Hepatocyte (in vitro differentiated cells): ENCODE measurements at places on chromosomes 6 and 20. TPM values are rescaled to one million over a fixed set of nuclear protein-coding genes. Genes with fewer than 3 reads are reported as not detected.
A peak's percentile ranks its signal among the peaks of the same experiment; 100 is the strongest.

GRCh38 chr6:90375681-90376439, 79.2 kb upstream of the BACH2 start:
- no peaks in the 10 kb centered on the region for H3K27me3 ChIP-seq
- no peaks in the 10 kb centered on the region for H3K4me1 ChIP-seq
- H3K27ac ChIP-seq = no peak overlapping the region
- DNase-seq = no peak

- H3K4me1 ChIP-seq = no peaks in the 10 kb centered on the region
- H3K4me3 ChIP-seq = no peak overlapping the region
- H3K27me3 ChIP-seq = no peaks in the 10 kb centered on the region
- DNase-seq = no peak
Observed at GRCh38 chr6:89209457-89209856, 7.7 kb downstream of the GABRR1 start.

DNA sequence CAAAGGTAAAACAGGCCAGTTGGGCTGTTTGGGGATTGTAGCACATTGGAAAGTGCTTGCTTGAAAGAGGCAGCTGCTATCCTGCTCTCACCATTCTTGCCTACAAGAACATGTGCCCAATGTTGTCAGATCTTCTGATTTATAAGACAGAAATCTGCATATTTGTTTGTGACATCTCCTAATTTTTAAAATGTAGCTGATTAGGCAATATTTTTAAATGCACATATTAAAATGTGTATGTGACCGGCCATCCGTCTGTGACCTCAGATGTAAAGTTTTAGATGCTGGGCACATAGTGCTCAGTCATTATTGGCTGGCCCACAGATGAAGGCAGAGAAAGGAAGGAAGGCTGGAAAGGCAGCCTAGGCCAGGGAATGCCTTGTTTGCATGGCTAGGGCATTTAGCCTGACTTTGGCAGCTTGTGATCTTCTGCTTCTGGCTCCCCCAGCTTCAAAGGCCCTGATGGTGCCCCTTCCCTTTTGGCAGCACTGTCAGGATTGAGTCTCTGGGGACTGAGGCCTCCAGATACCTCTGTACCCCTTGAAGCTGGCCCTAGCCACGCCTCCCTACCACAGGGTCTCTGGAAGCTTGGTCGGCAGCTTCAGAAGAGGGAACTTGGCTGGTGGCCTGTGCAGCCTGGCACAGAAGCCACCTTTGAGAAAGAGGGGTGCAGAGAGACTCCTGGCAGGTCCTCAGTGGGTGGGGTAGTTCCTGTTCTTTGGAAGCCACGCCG, 6.4 kb downstream of the SNPH start:
- H3K4me3 ChIP-seq = no peak overlapping the region
- H3K27ac ChIP-seq = no peak overlapping the region
- no peak for DNase-seq
- H3K27me3 ChIP-seq = no peaks in the 10 kb centered on the region
- no peaks in the 10 kb centered on the region for H3K36me3 ChIP-seq

DNA sequence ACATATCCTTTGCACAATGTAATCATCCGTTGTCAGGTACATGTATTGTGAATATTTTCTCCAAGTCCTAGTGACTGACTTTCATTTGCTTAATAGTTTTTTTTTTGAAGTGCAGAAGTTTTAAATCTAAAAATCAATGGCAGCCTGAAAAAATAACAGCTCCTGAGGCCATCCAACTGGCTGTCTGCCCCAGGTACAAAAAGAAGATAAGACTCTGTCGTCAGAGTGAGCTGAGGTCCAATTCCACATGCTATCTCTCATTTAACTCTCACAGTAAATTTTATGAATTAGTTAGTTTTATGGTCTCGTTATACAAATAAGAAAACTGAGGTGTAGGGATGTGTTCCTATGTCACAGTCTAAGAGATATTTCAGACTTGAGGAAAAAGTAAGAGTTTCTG, 21.0 kb upstream of the SLPI start:
- no peaks in the 10 kb centered on the region for H3K36me3 ChIP-seq
- no peaks in the 10 kb centered on the region for H3K27me3 ChIP-seq
- H3K4me3 ChIP-seq = no peak overlapping the region

- H3K4me3 ChIP-seq = no peak overlapping the region
- peak overlapping the region; percentile 66 for H3K27ac ChIP-seq
Observed at GRCh38 chr6:147141711-147142308, 62.4 kb upstream of the STXBP5 start.

GRCh38 chr6:154981079-154981870, 13.8 kb upstream of the TIAM2 start:
- H3K4me3 ChIP-seq = no peak overlapping the region
- peak overlapping the region; percentile 85 for H3K27ac ChIP-seq
- H3K36me3 ChIP-seq = no peaks in the 10 kb centered on the region
- H3K27me3 ChIP-seq = no peaks in the 10 kb centered on the region
- H3K4me1 ChIP-seq = peaks cover 5% of the 10 kb centered on the region

DNA sequence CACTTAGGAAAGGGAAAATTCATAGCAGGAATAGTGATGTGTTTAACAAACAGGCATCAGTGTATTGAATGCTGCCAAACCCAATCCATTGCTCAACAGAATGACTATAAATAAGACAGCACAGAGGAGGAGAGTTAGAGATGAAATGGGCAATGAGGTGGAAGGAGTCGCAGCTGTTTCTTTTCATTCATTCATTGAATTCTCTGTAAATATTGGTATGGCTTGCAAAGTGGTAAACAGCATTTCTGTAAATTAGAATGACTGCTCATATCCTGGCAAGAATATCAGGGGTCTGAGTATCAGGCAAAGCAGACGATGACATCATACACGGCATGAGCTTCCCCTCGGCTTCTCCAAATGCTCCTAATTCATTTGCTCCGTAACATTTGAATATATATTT, 703.6 kb upstream of the SLC35B3 start:
- no peak for DNase-seq
- no peaks in the 10 kb centered on the region for H3K36me3 ChIP-seq
- H3K27me3 ChIP-seq = no peaks in the 10 kb centered on the region
- H3K27ac ChIP-seq = no peak overlapping the region
- no peaks in the 10 kb centered on the region for H3K4me1 ChIP-seq

GRCh38 chr6:152310371-152310954, 326.7 kb downstream of the SYNE1 start:
- H3K27me3 ChIP-seq = no peaks in the 10 kb centered on the region
- no peak for DNase-seq
- no peaks in the 10 kb centered on the region for H3K36me3 ChIP-seq
- H3K27ac ChIP-seq = no peak overlapping the region
- H3K4me1 ChIP-seq = peaks cover 8% of the 10 kb centered on the region

DNA sequence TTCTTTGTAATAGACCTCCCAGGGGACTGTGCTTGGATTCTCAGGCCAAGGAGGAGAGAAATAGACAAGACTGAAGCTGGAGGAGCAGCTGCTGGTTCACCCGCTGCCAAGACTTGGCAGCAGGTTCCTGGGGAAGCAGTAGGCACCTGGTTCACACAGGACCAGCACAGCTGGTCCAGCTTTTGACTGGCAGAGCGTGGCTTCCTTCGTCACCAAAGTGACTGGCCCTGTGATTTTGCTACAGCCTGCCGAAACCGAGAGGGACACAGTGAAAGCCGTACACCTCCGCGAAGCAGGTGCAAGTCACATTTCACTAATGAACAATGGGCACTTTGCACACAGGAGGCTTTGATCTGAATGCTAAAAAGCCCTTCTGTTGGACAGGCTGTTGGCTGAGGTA, 199.0 kb downstream of the RNF144B start:
- no peak overlapping the region for H3K4me3 ChIP-seq
- no peaks in the 10 kb centered on the region for H3K27me3 ChIP-seq
- no peaks in the 10 kb centered on the region for H3K4me1 ChIP-seq
- no peak for DNase-seq
- H3K27ac ChIP-seq = no peak overlapping the region

GRCh38 chr20:36491901-36492617, 49.3 kb upstream of the MYL9 start:
- H3K4me1 ChIP-seq = no peaks in the 10 kb centered on the region
- no peaks in the 10 kb centered on the region for H3K36me3 ChIP-seq
- no peaks in the 10 kb centered on the region for H3K27me3 ChIP-seq
- H3K27ac ChIP-seq = no peak overlapping the region
- peak; percentile 2 for DNase-seq

- H3K27me3 ChIP-seq = no peaks in the 10 kb centered on the region
- H3K4me1 ChIP-seq = no peaks in the 10 kb centered on the region
- no peak for DNase-seq
- no peak overlapping the region for H3K27ac ChIP-seq
- no peaks in the 10 kb centered on the region for H3K36me3 ChIP-seq
- H3K4me3 ChIP-seq = no peak overlapping the region
Observed at GRCh38 chr20:58639182-58640146, 11.6 kb upstream of the STX16 start.

GRCh38 chr20:53598140-53599043, 4.8 kb upstream of the ZNF217 start:
- no peaks in the 10 kb centered on the region for H3K27me3 ChIP-seq
- H3K4me3 ChIP-seq = no peak overlapping the region
- H3K36me3 ChIP-seq = no peaks in the 10 kb centered on the region
- H3K4me1 ChIP-seq = peaks cover 19% of the 10 kb centered on the region
- H3K27ac ChIP-seq = no peak overlapping the region

GRCh38 chr6:18207949-18208348, 52.7 kb downstream of the KDM1B start:
- no peak overlapping the region for H3K4me3 ChIP-seq
- H3K36me3 ChIP-seq = no peaks in the 10 kb centered on the region
- no peaks in the 10 kb centered on the region for H3K4me1 ChIP-seq
- H3K27me3 ChIP-seq = no peaks in the 10 kb centered on the region
- no peak overlapping the region for H3K27ac ChIP-seq

DNA sequence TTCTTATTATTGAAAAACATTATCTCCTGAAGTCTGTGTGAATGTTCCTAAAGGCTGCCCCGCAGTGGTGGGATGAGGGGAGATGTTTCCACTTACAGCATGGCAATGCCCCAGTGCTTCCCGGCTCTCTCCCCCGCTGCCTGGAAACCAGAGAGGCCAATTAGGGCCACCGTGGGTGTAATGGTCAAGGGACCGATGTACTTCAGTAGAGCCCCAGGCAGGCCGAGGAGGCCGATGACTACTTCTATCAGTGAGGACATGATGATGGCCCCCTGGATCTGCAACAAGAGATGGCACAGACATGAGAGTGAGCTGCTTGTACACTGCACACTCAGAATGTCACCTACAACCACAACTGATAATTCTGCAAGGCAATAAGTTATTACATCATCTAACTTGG, 117.8 kb downstream of the SLC23A2 start:
- H3K4me1 ChIP-seq = no peaks in the 10 kb centered on the region
- no peak overlapping the region for H3K27ac ChIP-seq
- no peaks in the 10 kb centered on the region for H3K36me3 ChIP-seq

DNA sequence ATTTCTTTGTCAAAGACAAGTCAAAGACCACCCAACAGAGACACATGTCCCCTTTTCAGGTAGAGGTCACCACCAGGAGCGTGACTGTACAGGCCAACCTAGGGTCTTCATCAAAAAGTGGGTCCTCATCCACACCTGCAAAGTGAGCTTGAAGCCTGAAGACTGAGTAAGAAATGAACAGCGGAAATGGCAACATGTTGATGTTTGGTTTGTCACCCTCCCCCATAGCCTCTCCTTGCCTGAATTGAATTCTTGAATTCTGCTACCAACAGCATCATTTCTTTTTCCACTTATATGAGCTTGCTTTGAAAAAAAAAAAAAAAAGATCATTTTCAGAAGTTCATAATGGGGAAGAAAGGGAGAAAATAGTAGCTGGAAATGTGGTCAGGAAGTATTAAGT, 104.4 kb downstream of the NFATC2 start:
- no peak overlapping the region for H3K4me3 ChIP-seq
- H3K27me3 ChIP-seq = no peaks in the 10 kb centered on the region
- no peak for DNase-seq
- H3K27ac ChIP-seq = no peak overlapping the region

- H3K4me1 ChIP-seq = peaks cover under 1% of the 10 kb centered on the region
- H3K4me3 ChIP-seq = no peak overlapping the region
- peak overlapping the region; percentile 40 for H3K27ac ChIP-seq
- DNase-seq = no peak
- no peaks in the 10 kb centered on the region for H3K36me3 ChIP-seq
Observed at GRCh38 chr20:43513372-43513930, 6.0 kb downstream of the L3MBTL1 start.

- no peaks in the 10 kb centered on the region for H3K27me3 ChIP-seq
- peaks cover 7% of the 10 kb centered on the region for H3K4me1 ChIP-seq
- H3K36me3 ChIP-seq = no peaks in the 10 kb centered on the region
- DNase-seq = no peak
- H3K27ac ChIP-seq = no peak overlapping the region
Observed at GRCh38 chr6:139824864-139825263, 450.4 kb upstream of the CITED2 start.

- no peaks in the 10 kb centered on the region for H3K4me1 ChIP-seq
- no peaks in the 10 kb centered on the region for H3K27me3 ChIP-seq
- no peak for DNase-seq
- no peaks in the 10 kb centered on the region for H3K36me3 ChIP-seq
- H3K4me3 ChIP-seq = no peak overlapping the region
Observed at GRCh38 chr6:24749297-24749696, 25.4 kb upstream of the GMNN start.

ATP6V1G2 gene
- total RNA-seq = 0.63 and 0.88 TPM in 2 replicates

APOM gene
- 9.3 and 10.4 TPM in 2 replicates for total RNA-seq

GUCA1A gene
- 0.43 and 0.92 TPM in 2 replicates for total RNA-seq

POU5F1 gene
- 1.1 and 2.1 TPM in 2 replicates for total RNA-seq

RIPOR2 gene
- 17.3 and 17.6 TPM in 2 replicates for total RNA-seq

CEP43 gene
- 28.1 and 28.4 TPM in 2 replicates for total RNA-seq

CD93 gene
- 2.1 and 4.1 TPM in 2 replicates for total RNA-seq

CST2 gene
- total RNA-seq = not detected in 2 replicates

TBC1D32 gene
- total RNA-seq = 9.9 and 16.6 TPM in 2 replicates

NAPB gene
- 7.3 and 11.2 TPM in 2 replicates for total RNA-seq

RBCK1 gene
- 56.8 and 76.4 TPM in 2 replicates for total RNA-seq

ZBP1 gene
- not detected in 2 replicates for total RNA-seq

MACROD2 gene
- 3.1 and 4.8 TPM in 2 replicates for total RNA-seq

ZC3H12D gene
- total RNA-seq = 0.50 and 1.7 TPM in 2 replicates

PRPH2 gene
- total RNA-seq = not detected in 2 replicates
